ENCODE measurements at places on chromosomes 4 and X.
A peak's percentile ranks its signal among the peaks of the same experiment; 100 is the strongest.

- DNase-seq = no peak
These were observed 56.4 kb upstream of the SLIT2 start for GRCh38 chr4:20195071-20195885.

DNA sequence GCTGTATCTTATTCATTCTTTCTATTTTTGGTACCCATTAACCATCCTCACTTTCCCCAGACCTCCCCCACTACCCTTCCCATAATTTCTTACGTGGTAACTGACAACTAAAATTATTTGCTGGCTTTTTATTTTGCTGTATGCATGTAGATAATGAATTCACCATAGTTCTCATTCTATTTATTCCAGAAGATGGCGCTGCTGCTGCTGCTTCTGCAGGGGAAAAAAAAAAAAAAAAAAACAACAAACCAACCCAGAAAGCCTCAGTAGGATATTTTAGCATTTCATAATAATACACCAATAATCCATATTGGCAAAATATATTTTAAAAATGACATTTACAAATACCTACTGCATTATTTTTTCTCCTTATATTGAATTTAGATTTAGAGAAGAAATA lies 416.6 kb upstream of the MAGEB18 start:
- no peak for DNase-seq

GRCh38 chr4:60805500-60806313 lies 394.4 kb upstream of the ADGRL3 start:
- no peak for DNase-seq

GRCh38 chr4:182938205-182938645 lies 21.0 kb upstream of the DCTD start:
- peak; percentile 54 for DNase-seq

- DNase-seq = no peak
These were observed 17.4 kb downstream of the ZFYVE28 start for GRCh38 chr4:2400841-2401609.

DNA sequence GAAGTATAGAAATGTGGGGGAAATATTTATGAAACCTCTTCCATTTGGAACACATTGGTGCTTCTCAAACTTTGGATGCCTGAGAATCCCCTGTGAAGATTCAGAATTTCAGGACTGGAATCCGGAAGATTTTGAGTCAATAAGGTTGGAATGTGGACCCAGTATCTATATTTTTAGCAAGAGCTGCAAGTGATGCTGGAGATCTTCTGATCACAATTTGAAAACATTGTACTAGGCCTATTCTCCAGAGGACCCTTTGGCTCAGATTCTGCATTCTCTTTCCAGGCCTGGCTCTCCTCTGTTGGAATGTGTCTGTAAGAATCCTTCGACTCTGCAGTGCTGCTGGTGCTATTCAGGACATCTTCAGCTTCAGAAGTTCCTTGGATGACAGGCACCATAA lies 2.4 kb upstream of the PKD2 start:
- DNase-seq = no peak

GRCh38 chrX:1389181-1389992 lies 2.5 kb downstream of the SLC25A6 start:
- DNase-seq = peak; percentile 5

- DNase-seq = no peak
These were observed 58.3 kb downstream of the PCGF3 start for GRCh38 chr4:763922-764321.
